ENCODE measurements at places on chromosomes 11 and 22.

GRCh38 chr22:50046019-50046415 is 12.1 kb downstream of the TTLL8 start:
- DNase-seq, result no peak

- peak; percentile 98 for DNase-seq
These were observed at the start of gene PPFIA1 for GRCh38 chr11:70270104-70270876. TSS of gene PPFIA1 (plus strand) at chr11:70270690. CDS start at chr11:70272173, 1,483 bp downstream.

GRCh38 chr11:134639586-134640330 is 227.7 kb upstream of the B3GAT1 start:
- DNase-seq, result no peak

DNA sequence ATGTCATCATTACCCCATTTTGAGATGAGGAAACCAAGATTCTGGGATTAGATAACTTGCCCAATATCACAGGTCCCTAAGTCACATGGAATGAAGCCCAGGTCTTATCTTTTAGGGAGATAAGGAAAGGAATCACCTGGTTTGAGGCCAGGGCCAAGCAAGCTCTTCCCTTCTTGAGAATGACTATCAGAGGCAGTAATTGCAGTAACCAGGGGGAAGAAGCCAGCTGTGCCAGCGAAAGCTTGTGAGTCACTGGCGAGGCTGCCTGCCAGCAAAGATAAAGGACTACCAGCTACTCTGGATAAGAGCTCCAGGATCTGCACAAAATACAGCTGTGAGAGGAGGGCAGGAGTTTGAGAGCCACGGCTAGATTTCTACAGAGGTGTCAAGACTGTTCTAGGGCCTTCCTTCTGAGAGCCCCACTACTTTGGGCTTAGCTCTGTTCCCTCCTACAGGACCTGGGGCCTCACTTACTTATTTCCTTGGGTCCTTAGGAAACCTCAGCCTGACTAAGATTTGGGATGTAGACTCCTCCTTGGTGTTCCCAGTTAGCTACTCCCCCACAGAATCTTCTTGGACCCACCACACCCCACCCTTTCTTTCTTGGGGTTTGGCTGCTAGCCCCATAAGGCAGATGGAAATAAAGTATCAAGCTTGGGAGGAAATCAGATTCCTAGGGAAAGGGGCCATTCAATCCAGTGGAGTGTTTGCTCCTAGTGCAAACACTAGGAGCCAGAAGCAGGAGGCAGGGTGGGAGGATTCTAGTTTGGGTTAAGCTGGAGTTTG is 9.7 kb upstream of the CCKBR start:
- DNase-seq, result no peak

DNA sequence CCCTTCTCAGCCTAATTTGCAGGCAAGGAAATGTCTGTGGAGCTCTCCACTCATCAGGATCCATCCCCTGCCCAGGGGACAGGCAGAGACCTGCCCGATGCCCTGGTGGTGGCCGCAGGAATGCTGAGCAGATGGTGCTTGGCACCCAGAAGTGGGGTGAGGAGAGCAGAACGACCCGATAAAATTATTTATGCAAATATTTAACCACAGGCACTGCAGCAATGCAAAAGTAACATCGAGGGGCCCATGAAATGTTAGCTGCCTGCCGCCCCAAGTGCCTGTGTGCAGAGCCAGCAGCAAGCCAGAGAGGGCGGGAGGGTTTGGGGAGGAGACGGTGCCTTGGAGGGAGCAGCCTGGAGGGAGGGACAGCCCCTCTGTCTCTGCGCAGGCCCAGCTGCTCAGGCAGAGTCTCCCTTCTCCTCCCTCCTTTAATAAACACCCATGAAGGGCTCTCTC is 205.5 kb downstream of the CTTN start:
- no peak for DNase-seq

DNA sequence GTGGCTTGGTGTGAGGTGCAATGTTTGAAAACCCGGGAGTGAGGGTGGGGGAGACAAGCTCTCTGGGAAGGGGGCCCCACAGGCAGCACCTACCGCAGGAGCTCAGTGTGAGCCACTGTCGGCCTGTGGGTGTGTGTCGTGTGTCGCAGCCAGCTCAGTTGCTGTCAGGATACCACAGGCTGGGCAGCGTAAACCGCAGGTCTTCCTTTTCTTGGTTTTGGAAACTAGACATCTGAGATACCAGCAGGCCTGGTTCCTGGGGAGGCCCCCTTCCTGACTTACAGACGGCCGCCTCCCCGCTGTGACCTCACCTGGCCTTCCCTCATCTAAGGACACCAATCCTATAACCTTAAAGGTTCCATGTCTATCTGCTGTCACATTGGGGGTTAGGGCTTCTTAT is 19.4 kb downstream of the IRF7 start:
- peak; percentile 30 for DNase-seq

DNA sequence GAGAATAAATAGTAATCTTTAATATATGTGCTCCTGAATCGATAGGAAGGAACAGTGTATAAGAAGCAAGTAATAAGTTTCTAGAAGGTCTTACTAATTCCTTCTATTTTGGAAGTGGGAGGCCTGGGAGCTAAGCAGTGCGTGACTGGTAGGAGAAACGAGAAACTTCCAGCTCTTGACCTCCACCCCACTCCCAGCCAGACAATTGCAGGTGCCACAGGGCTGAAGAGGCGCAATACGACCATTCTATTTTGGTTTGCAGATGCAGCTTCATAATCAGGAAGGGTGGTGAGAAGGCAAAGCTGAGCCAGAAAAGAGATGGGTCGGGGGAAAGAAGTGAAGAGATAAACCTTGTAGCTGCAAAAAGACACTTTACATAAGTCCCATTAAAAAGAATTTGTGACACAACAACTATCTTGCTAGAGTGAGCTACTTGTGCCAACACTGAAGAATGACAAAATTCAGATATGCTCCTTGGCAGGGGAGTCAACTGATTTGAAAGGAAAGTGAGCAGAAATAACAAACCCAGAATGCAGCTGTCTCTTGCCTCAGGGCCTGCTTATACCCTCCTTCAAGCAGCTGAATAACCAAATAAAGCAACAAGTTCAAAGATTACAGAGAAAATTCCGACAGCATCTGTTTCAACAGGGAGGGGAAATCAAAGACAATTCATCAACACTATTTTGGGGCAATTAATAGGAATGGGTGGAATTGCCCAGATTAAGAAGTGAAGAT is 35.1 kb downstream of the GRIA4 start:
- no peak for DNase-seq

- no peak for DNase-seq
These were observed 76.8 kb upstream of the YWHAH start for GRCh38 chr22:31867386-31868153.

DNA sequence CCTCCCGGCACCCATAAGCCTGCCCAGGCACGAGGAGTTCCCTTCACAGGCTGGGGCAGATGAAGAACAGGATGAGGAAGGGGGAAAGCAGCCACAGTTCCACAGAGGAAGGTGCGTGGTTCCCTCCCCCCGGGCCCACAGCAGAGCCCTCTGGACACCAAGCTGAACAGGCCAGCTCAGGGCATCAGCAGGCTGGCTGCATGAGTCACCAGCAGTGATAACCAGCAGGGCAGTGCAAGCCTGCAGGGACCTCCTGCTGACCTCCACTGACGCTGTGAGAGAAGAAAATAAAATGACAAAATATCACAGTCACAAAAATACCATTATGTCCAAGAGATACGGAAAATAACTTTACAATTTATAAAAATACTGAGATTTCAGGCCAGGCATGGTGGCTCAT is 11.5 kb downstream of the RTL6 start:
- DNase-seq, result no peak

- DNase-seq, result peak; percentile 80
These were observed 5.9 kb upstream of the GRAMD4 start for GRCh38 chr22:46614025-46614931.

- DNase-seq, result no peak
These were observed 626.3 kb upstream of the LRRC4C start for GRCh38 chr11:42085736-42086135.

GRCh38 chr11:27166130-27166529 is 125.5 kb downstream of the BBOX1 start:
- DNase-seq, result no peak

DNA sequence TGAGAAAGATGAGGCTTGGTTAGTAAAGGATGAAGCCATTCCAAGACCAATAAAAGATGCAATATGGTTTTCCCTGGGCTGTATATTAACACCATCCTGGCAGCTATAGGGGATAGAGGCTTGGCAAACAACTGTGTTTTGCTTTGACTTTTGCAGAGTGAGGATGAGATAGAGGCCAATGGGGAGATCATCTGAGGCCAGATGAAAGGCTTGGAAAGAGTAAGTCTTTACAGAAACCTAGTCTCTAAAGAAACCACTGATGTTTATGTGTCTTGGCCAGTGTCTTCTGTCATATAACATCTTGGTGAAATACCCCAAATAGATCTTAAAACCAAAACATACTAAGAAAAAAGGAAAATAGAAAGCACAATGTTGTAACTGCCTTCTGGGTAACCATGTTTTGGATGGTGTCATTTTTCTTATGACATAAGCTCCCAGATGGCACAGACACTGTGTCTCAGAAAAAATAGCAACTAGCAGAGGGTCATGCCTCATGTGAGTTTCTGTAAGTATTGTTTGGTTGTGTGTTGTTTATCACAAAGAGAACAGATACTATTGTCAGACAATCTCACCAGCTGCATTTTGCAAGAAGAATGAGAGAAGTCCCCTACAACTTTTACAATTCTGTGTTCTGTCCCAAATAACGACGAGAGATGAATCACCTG is 305.4 kb downstream of the ST3GAL4 start:
- DNase-seq, result no peak

DNA sequence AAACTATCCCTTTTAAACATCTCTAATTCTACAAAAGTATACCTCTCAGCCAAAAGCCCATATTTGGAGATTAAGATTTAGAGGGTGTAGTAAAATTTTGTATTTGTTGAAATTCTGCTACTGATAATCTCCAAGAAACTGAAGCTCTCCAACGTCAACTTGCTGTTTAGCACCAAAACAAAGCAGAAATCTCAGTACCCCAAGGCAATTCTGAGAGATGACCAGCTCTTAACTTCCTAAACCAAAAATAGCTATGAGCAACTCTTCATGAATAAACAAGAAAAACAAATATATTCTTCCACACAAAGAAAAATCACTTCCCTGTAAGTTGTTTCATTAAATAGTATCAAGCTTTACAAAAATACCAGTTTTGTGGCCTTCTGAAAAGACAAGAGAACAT is 13.3 kb downstream of the RRAS2 start:
- DNase-seq, result no peak

- DNase-seq, result no peak
These were observed 111.2 kb downstream of the SLC1A2 start for GRCh38 chr11:35308157-35308556.

GRCh38 chr11:199782-200181 is 6.9 kb downstream of the SCGB1C1 start:
- DNase-seq, result no peak

DNA sequence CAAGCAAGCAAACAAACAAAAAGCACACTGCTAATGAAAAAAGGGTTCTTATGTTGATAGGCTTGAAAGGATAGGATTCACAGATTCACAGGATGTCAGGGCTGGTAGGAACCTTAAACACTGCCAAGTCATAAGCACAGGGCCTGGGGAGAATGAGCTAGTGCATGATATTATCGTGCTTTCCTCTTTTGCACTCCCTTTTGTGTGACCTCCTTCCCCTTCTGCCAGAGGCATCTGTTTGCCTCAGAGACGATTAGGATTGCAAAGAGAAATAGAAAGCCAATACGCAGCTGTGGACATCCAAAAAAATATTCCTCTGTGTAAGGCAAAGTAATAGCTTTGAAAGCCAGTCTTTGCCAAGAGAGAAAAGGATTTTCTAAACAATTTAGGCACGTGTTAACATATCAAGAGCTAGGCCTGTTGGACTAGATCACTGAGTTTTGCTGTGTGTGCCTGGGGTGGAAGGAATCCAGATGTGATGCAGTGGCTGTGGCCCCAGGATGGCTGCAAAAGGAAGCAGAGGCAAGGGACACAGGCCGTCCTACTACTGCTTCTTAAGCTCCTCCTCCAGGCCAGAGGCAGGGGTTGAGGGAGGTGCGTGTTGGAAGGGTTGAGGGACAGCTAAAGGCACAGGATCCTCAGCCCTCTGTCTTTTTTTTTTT is 30.6 kb downstream of the MCHR1 start:
- DNase-seq, result no peak

DNA sequence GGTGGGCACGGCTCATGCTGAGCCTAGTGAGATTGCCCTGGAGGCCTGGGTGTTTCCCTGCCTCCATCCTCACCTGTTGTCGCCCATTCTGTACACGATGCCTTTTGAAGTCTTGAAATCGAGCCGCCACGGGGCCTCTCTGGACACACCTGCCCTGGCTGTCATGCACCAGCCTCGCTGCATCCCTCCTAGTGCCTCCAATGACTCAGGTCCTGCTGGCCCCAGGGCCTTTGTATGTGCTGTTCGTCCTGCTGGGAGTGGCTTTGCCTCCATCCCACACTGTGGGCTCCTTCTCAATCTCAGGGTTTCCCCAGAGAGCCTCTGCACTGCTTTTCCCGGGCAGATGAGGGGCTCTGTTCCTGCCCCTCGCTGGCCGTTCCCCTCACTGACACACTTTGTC is 8.9 kb upstream of the MYEOV start:
- no peak for DNase-seq

- no peak for DNase-seq
These were observed 12.8 kb upstream of the CABP7 start for GRCh38 chr22:29707010-29707409.

- DNase-seq, result no peak
These were observed 2.0 kb downstream of the KCNC1 start for GRCh38 chr11:17736579-17736893.

DNA sequence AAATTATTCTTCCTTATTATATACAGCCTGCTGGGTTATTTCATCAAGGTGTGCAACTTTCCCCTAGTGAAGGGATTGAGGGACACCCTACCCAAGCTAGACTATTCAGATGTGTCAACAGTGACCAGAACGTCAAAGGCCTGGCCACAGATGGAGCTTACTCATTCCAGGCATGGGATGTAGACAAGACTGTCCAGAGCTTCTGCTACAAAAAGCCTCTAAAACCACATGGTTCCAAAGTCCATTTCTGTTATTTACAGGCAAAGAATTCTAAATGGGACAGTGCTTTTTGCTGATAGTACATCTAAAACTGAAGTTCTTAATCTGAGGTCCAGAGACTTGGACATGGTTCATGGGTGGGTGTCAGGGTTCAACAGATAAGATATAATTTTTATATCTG is 9.7 kb upstream of the SMCO4 start:
- DNase-seq, result no peak

GRCh38 chr22:47879346-47879745 is 1116.9 kb downstream of the TBC1D22A start:
- no peak for DNase-seq

GRCh38 chr11:12278766-12279671 is 98.4 kb upstream of the PARVA start:
- DNase-seq, result no peak

DNA sequence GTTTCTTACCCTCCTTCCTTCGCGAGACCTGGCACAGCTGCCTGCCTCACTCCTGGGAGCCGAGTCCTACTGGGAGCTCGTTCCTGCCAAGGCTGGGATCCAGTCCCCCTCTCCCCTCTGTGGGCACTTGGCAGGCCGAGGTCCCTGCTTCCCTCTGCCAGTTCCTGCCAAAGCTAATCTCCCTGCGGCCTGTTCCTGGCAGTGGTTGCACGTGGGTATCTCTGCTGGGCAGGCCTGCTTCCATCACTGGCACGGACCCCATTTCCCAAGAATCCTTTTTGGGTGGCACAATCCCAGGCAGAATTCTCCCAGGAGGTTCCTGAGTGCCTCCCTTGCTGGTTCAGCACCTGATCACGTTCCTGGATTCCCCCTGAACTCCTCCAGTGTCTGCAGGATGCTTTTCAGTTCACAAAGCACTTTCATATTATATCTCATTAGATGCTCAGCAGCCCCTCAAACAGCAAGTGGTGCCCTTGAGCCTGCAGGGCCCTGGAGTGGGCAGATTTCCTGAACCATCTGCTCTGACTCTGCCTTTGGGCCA is 96.5 kb downstream of the RRM1 start:
- DNase-seq, result no peak

All from activated T-cell treated with anti-CD3 and anti-CD28 coated beads, Interleukin-2, amount 50 U/mL, for 72 hours (primary cell).